ENCODE measurements at places on chromosomes 3 and 15. TPM values are rescaled to one million over a fixed set of nuclear protein-coding genes. Genes with fewer than 3 reads are reported as not detected.

Gene ROBO1
- 114 TPM for polyA plus RNA-seq

- no peak for DNase-seq
Observed at GRCh38 chr3:117144853-117145252, 435.3 kb downstream of the TUSC7 start.

GRCh38 chr3:30496066-30496966 is 110.1 kb upstream of the TGFBR2 start:
- DNase-seq, result no peak

GRCh38 chr3:179958143-179958542 is 78.6 kb downstream of the PEX5L start:
- DNase-seq, result no peak

Gene LMCD1
- polyA plus RNA-seq, result 31.9 TPM

GRCh38 chr3:34178415-34178814 is 380.0 kb downstream of the PDCD6IP start:
- no peak for DNase-seq

- no peak for DNase-seq
Observed at GRCh38 chr15:70132139-70132538, 34.4 kb upstream of the TLE3 start.

Gene CHST14
- 37.8 TPM for polyA plus RNA-seq

Gene ZBTB20
- 5.2 TPM for polyA plus RNA-seq

GRCh38 chr3:126955004-126955790 is 27.7 kb upstream of the PLXNA1 start:
- DNase-seq, result no peak

Gene NSMCE3
- 8.8 TPM for polyA plus RNA-seq

GRCh38 chr3:4416961-4417360 is 50.1 kb downstream of the SUMF1 start:
- no peak for DNase-seq

DNA sequence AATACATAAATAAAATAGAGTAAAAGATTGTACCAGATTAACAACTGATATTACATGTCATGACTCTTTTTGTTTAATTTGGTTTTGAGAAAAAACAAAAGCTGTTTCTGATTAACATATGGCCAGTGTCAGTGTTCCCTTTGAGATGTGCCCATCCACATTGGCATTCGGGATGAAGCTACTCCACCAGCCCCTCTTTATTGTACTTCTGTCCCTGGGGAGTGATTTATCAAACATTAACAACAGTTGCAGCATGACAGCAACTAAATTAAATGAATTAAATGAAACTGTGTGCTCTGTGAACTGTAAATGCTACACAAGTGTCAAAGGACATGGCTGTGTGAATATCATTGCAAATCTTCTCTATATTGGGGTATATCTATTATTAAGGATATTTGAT is 25.9 kb upstream of the MTMR10 start:
- no peak for DNase-seq

DNA sequence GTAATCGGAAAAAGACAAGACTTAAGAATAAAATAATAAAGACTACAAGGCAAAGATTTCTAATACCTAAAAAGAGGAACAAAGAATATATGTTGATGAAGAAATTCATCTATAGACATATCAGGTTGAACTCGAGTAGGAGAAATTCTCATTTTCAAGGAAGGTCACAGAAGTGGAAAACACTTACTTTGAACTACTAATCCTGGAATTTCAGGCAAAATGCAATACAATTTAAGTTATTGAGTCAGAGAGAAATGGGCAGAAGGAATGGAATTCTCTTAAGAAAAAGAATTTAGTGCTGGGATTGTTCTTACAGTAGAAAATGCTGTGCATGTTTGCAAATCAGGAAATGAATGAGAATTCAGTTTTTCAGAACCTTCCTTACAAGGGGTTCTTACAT is 135.9 kb upstream of the TGFBR2 start:
- DNase-seq, result no peak

Gene MEIS2
- 178 TPM for polyA plus RNA-seq

DNA sequence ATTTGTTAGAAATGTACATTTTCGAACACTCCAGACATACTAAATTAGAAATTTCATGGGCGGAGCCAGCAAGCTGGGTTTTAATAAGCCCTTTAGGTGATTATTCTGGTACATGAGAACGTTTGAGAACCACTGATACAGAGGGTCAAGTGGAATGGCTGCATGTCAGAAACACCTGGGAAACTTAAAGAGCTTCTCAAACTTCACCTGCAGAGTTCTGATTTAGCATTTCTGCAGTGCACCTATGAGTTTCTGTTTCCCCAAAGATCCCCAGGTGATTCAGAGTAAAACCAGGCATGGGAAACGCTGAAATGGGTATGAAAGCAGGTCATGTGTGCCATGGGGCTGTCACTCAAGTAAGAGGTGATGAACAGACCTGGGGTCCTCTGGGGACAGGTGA is 68.1 kb downstream of the TMEM266 start:
- DNase-seq, result no peak

DNA sequence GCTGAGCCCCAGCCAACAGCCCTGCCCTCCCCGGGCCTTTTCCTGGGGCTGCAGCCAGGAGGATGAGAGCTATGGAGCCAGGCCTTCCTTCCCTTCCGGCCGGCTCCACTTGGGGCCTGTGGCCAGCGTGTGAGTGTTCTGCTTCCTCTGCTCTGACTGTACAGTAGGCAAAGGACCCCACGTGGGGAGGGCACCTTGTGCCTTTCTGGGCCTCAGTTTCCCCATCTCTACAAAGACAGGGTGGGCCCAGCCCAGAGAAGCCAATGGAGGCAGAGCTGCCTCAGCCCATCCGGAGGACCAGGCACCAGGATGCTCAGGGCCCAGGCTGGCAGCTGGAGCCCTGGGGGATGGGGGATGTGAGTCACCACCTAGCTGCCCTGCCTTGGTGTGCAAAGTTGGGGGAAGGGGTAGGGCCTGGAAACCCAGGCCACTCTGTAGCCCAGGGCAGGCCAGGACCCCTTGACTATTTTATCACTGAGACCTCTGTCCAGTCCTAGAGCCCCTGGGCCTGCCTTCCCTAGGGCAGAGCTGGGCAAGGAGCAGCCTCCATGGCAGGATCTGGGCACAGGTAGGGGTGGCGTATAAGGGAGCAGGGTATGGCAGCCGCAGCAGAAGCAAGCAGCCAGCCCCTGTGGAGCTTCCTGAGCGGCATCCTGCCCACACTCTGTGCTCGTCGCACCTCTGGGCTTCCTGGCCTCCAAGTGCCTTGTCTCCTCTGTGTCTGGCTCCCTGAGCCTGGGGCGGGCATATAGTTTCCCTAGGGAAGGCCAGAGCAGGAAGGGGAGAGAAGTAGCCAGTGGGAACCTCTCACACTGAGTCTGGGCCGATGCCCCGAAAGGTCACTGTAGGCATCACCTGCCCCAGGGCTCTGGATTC is 1.8 kb downstream of the PSTPIP1 start:
- no peak for DNase-seq

Gene GUCA1C
- 0.21 TPM for polyA plus RNA-seq

GRCh38 chr15:97177151-97177577 is 783.3 kb upstream of the ARRDC4 start:
- DNase-seq, result peak; percentile 69

Gene FBXO40
- 0.05 TPM for polyA plus RNA-seq

DNA sequence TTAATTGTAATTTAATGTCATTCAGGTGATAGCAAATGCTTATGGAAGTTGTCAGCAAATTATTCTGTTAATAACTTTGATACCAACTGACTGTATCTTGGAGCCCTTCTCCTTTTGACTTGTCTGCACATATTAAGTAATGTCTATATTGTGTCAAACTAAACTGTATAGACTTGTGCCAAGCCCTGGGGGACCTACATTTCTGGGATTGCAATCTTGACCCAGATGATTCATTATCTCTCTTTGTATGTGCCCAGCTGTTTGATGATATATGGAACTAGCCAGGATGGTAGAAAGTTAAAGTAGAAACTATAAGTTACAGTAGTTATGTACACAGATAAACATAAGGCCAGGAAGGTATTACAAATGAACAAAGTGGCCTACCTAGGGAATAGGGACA is 402.8 kb upstream of the RARB start:
- DNase-seq, result no peak

GRCh38 chr3:149604125-149604875 is 53.5 kb downstream of the WWTR1 start:
- no peak for DNase-seq

Gene P3H2
- 82.6 TPM for polyA plus RNA-seq

Gene TIPARP
- 23.5 TPM for polyA plus RNA-seq

GRCh38 chr3:177603148-177603603 is 405.9 kb upstream of the TBL1XR1 start:
- DNase-seq, result no peak

DNA sequence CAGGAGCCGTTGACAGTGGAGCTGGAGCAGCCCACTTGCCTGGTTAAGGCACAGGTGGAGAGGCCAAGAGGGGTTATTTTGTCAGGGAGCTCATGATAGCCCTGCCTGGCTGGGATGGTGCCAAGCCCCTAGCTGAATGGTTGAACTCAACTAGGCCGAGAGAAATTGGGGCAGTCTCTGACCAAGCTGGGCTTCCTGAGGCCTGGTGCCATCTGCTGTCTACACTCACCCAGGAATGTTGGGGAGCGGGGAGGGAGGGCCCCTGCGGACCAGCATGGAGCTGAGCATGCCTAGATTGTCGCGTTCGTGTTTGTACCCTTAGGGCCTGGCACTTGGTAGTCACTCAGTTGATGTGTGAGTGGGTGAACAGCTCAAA is 1.2 kb downstream of the BRPF1 start:
- DNase-seq, result no peak

Gene CDHR4
- polyA plus RNA-seq, result not detected

DNA sequence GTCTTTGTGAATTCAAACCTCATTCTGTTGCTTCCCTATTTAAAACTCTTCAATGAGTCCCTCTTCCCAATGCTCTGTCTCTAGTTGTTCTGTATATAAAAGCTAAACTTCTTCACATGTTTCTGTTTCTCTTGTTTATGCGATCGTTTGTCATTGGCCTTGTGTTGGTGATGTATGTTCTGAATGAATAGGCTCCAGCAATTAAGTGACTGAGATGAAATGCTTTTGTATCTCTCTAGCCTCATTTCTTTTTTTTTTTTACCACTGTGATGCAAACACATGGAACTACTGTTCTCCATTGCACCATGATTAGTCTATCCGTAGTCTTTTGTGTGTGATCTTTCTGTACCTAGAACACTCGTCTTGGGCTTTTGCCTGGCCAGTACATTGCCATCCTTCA is 380.5 kb upstream of the TPRG1 start:
- no peak for DNase-seq

DNA sequence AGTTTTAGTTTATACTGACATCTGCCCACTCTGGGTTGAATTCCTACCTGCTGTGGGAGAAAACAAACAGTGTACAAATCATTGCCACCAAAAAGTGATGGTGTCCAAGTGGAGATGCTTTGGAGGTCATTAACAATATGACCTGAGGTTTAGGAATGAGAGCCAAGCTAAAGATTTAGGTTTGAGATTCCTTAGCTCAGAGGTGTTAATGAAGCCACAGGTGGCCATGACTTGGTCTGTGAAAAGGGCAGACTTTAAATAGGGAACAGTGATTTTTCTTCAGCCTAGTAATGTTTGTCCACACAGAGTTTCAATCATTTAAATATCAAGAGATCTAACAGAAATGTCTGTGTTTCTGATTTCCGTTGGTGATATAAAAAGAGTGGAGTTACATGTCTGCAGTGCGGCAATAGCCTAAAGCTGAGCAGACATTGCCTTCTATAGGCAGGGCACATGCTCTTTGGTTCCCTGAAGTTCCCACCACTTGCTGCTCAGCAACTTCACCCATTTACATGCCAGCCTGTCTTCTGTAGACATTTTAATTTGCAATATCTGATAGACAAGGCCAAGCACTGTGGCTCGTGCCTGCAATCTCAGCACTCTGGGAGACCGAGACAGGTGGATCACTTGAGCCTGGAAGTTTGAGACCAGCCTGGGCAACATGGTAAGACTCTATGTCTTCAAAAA is 423.2 kb downstream of the IL5RA start:
- no peak for DNase-seq

DNA sequence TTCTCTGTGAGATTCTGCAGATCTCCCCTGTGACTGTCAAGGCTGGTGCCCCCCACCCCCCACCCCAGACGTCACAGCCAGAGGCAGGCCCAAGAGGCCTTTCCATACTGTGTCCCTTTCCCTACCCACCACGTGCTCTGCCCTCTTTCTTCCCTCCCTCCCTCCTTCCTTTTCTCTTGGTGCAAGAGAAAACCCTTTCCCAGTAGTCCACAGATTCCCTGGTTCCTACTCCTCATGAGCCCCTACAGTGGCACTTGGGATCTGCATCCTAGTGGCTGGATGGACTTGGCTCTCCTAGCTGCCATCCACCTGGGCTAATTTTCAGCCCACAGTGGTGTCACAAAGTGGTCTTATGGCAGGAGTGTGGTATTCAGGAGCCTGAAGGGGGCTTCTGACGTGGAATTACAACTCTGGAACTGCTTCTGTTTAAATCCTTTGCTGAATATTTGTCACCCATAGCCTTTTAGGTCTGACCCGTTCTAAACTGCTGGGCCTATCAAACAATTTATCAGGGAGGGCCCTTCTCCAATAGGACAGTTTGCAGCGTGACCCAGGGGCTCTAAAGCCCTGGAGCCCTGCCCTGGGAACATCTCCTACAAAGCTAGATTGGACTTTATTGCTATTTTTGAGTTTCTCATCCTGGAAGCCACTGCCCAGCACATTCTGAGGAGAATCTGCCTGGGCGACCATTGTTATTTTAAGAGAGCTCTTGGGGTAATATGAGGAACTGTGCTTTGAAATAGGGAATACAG is 35.3 kb downstream of the KLF13 start:
- DNase-seq, result no peak

Gene NPAP1
- polyA plus RNA-seq, result 0.70 TPM

GRCh38 chr15:22872936-22873701 is 34.7 kb downstream of the NIPA2 start:
- DNase-seq, result no peak

DNA sequence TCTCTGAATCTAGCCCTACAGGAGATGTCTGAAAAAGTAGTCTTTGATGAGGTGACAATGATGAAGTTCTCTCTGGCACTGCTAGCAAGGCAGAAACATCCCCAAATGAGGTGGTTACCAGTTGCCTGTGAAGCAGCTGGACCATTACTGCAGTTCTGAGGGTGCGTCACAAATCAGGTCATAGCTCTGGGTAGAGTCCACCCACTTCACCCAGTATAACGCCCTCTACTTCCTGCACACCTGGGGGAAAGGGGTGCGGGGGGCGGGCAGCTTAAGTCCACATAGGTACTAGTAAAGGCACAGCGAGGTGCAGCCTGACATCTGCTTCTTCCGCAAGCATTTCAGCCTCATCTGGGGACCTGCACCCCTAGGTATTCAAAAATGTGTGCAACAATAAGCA is 13.4 kb upstream of the SATB1 start:
- no peak for DNase-seq

GRCh38 chr3:55477306-55478303 is 9.5 kb downstream of the WNT5A start:
- no peak for DNase-seq
